ENCODE measurements at places on chromosomes 16 and 17.
A peak's percentile ranks its signal among the peaks of the same experiment; 100 is the strongest.

DNA sequence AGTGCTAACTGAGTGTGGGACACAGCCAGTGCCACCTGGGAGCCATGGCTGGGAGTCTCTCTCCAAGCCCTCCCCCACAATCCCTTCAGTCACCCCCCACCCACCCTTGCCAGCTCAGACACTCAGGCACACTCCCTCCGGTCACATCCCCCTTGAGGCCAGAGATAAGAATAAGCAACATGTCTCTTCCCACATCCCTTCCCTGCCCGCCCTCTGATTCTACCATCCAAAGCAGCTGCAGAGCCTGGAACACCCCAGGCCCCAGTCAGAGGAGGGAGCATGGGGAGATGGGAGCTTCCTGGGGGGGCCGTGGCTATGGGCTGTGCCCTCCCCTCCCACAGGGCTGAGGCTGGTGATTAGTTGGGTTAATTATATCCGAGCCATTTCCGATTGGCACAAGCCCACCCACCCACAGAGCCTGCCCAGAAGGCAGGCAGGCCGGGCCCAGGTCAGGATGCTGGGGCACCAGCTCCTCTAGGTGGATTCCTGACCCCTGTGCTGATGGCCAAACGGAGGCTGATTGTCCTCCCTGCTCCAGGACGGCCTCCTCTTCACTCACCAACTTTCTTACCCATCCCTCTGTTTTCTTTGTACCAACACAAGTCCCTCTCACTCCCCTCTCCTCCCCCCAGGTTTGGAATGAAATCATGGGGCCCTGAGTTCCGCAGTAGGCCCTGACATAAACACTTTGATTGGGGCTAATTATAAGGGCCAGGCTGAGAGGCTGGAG, 28.6 kb upstream of the MEIOC start:
- no peak for DNase-seq

- no peak for DNase-seq
These were observed 9.7 kb upstream of the ARL5C start for GRCh38 chr17:39175695-39176093.

GRCh38 chr17:81253358-81254131, 14.4 kb downstream of the NDUFAF8 start:
- DNase-seq: peak; percentile 52

- DNase-seq: no peak
These were observed 1.4 kb downstream of the NT5C start for GRCh38 chr17:75130059-75130631.

DNA sequence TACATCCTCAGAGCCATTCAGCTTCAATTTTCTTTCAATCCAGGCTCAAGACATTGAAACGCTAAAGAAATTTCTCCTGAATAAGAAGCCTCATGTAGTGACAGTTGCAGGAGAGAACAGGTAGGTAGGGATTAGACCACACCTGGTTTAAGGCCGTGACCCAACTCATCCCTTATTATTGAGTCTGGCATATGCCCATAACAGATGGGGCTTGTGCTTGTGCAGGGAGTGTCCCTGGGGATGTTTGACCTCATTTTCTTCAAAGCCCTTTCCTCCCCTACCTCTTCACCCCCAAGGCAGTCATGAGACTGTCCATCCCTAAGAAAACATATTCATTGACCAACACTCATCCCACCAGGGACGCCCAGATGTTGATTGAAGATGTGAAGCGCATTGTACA, 24.3 kb downstream of the SUPT6H start:
- DNase-seq: no peak

- DNase-seq: no peak
These were observed 21.8 kb downstream of the MYH3 start for GRCh38 chr17:10635290-10635689.

GRCh38 chr16:52467753-52468152, 79.2 kb downstream of the TOX3 start:
- DNase-seq: no peak
